Activated effector memory CD4-positive, alpha-beta T cell treated with Interleukin-2 at 50 U/mL for 16 hours (primary cell): ENCODE measurements at places on chromosomes 2 and 18.

GRCh38 chr2:9178110-9178903, 28.3 kb upstream of the ASAP2 start:
- no peak for DNase-seq

DNA sequence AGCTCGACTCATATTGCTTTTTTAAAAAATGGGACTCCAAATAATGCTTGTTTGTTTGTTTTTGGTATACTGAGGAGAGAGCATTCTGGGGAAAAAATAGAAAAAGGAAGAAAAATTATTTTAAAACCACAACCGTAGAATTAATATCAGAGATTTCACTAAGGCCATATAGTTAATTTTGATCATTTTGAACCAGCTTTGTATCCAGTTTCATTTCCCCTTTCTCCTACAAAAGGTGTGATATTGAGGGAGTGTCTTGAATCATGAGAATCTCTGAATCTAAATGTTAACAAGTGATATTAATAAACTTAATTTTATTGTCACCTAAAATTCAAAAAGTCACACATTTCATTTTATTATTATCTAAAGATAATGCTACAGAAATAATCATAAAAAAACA, 198.5 kb upstream of the GALNT5 start:
- DNase-seq, result no peak

DNA sequence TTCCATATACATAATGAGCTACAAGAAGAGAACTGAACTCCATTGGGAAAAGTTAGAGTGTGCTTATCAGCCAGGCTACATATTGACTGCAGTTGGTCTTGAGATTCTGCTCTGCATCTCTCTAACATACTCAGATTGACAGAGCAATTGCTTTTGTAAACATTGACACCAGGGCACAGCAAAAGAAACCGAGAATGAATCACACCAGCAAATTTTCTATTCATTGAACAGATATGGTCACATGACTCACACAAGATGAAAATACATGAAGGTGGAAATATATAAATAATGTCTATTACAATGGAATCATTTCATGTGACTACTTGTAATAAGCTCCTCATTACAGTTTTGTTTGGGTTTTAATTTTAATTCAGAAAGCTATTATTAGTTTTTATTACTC, 691.9 kb upstream of the TMEFF2 start:
- no peak for DNase-seq

DNA sequence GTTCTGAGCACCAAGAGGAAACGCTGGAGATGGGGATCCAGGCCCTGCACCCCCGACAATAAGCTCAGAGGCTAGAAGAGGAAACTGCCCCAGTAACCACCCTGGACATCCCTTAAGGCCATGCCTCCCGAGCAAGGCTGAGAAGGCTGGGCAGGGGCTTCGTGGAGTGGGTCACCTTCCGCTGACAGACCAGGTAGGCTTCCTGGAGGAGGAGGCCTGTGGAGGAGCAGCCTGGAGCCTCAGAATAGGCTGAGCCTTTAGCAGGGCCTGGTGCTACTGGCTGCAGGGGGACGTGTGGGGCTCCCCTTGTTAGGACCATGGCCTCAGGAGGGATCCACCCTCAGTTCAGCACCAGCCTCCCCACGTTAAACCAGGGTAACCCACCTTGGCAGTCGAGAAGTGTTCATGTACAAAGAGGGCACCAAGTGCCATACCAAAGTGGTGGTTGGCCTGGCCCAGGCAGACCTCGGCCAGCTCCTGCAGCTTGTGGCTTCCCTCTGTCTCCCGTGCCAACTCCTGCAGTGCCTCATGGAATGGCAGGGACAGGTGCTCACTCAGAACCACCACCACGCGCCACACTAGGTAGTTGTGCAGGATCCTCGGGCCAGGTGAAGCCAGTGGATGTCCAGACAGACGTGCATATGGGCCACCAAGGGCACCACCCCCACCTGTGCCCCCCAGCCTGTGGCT, 28.5 kb upstream of the ALPP start:
- DNase-seq, result no peak

GRCh38 chr18:54260396-54261072, 8.8 kb upstream of the POLI start:
- DNase-seq, result no peak

DNA sequence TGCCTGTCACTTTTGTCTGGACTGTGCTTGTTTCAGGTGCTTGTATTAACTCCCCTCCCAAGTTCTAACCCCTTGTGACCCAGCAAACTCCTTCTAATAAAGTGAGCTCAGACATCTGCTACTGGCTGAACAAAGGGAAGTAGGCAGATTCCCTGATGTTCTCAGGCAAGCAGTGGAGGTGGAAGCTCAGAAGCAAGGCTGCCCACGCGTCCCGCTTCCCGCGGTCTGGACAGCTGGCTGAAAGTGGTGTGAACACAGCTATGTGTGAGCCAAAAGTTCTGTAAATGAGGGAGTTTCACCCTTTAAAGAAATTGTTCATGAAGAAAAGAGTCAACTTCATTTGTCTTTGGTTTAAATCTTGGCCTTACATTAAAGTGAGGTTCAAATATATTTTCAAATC, 40.0 kb downstream of the NAPG start:
- DNase-seq, result no peak

- no peak for DNase-seq
Observed at GRCh38 chr18:50201476-50202018, 6.6 kb upstream of the MYO5B start.

GRCh38 chr2:233643128-233643527, 6.9 kb downstream of the UGT1A10 start:
- no peak for DNase-seq

GRCh38 chr2:11820650-11821049, 74.2 kb downstream of the LPIN1 start:
- no peak for DNase-seq

DNA sequence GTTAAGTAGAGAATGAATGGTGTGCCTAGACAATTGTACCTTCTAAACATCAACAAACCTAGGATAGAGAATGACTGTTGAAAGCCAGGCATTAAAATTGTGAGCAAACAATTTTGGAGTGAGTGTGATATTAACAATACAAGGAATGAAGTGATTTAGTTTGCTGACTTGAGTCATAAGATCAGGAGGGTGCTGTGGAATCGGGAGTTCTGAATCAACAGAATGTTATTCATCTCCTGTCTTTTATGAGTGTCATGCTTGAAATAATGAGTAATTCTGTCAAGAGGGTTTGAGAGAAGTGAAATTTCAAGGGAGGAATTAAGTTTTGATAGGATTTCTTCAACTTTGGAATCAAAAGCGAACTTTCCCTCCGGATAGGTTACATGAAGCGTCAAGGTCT, 214.4 kb upstream of the DSEL start:
- DNase-seq, result no peak

DNA sequence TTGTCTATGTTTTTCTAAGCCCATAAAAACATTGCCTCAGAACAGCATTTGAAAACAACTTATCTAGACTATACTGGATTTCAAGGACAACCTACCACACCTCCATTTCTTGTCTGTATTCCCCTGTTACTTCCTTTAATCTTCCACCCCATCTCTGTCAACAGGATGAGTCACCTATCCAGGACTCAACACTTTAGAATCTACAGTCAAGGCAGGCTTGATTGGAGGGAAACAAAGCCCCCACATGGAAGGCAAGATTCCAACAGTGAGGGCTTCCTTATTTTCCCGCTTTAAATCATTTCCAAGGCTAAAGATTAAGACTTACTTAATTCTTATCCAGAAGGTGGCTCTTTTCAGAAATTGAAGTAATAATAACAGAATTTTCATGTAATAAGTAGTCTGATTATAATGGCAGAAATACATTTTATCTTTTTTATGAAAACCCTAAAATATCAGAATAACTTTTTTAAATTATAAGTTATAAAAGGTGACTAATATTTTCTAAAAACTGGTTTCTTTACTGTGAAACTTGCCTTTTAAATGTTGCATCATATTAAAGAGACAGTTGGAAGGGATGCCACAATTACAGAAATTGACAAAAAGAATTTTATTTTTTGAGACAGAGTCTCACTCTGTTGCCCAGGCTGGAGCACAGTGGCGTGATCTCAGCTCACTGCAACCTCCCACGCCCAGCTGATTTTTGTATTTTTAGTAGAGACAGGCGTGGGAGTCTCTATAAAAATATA, 138.7 kb upstream of the CCDC150 start:
- DNase-seq, result no peak

DNA sequence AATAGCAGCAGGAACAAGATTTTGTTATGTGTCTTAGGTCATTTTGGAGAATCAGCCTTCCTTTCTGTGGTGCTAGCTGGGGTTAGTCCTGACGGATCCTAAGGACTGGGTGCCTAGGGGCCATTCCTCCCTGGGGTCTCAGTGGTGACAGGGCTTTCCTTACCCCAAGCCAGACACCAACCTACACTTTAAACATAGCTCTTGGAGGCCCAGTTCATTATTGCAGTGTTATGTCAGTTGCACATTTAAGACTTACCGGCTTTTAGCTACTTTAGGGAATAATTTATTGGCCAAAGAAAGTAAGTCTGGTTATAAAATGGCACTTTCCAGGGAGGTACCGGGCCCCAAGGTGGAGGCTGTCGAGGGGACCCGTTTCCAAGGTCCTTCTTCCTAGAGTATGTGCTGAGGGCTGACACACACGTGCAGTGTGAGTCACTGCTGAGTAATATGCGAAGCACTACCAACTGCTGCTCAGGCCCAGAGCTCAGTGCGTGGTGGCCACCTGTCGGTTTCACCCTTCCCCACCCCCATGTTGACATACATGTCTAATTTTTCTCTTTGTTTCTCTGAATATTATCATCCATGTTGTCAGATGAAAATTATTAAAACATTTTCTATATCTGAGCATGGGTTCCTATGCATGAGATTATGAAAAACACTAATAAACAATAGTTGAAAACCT, 37.0 kb upstream of the GRHL1 start:
- no peak for DNase-seq

GRCh38 chr2:27204566-27204965, 7.3 kb upstream of the ATRAID start:
- no peak for DNase-seq

- no peak for DNase-seq
Observed at GRCh38 chr2:201858281-201859184, 52.2 kb downstream of the CDK15 start.

DNA sequence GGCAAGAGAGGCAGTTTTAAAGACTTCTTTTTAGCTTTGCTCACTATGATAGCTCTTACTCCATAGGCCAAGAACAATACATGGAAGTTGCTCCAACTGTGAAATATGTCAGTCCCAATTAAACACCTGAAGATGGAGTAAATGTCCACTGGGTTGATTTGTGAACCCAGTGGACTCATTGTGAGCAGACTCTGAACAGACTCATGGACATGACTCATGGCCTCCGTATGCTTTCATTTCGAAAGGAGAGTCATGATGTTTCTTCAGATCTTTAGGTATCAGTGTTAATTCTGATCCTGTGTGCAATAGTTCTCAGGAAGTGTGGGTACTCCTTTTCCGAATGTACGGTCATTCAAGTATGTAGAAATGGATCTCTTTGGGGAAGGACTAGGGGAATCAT, 5.4 kb upstream of the CWC22 start:
- DNase-seq, result no peak

DNA sequence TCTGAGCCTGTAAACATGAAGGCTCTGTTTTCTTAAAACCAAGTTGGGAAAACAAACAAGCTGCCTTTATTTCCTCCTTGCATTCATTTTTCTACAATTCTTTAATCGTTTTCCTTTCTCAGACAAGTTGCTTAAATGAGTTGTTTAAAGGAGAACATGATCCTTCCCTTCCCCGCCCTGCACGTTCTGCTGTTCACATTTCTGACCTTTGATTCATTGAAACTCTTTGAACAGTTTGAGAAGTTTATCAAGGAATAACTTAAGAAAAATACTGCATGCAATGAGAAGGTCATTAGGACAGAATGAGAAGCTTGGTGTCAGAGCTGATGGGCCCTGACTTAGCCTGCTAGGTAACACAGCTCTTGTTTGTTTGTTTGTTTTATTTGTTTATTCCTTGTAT, 181.6 kb downstream of the PARD3B start:
- DNase-seq, result no peak

DNA sequence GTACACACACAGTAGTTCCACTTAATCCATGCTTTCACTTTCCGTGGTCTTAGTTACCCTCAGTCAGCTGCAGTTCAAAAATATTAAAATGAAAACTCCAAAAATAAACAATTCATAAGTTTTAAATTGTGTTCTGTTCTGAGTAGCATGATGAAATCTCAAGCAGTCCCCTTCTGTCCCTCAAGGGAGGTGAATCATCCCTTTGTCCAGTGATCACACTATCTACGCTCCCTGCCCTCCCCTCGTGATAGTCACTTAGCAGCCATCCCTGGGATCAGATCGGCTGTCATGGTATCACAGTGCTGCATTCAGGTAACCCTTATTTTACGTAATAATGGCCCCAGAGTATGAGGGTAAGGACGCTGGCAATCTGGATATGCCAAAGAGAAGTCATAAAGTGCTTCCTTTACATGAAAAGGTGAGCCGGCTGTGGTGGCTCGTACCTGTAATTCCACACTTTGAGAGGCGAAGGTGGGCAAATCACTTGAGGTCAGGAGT, 5.8 kb upstream of the RTN4 start:
- no peak for DNase-seq

- no peak for DNase-seq
Observed at GRCh38 chr2:33326100-33326499, 150.3 kb upstream of the RASGRP3 start.

DNA sequence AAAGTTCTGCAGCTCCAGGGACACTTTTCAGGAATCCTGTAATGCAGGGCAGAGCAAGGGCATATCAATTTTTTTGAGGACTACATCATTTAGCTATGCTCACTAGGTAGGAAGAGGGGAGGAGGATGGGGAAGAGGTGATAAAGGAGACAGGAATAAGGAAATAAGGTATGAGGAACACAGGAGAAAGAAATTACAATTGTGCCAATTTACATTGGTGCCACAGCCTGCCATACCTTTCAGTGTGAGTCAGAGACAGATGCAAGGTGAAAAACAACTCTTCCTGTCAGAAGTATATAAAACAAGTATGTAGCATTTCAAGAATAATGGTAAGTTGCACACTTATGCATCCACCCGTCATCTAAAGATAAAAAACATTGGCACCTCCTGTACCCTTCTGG, 5.4 kb upstream of the MRPS9 start:
- no peak for DNase-seq

GRCh38 chr2:48781366-48781765, 25.8 kb upstream of the LHCGR start:
- DNase-seq, result no peak

DNA sequence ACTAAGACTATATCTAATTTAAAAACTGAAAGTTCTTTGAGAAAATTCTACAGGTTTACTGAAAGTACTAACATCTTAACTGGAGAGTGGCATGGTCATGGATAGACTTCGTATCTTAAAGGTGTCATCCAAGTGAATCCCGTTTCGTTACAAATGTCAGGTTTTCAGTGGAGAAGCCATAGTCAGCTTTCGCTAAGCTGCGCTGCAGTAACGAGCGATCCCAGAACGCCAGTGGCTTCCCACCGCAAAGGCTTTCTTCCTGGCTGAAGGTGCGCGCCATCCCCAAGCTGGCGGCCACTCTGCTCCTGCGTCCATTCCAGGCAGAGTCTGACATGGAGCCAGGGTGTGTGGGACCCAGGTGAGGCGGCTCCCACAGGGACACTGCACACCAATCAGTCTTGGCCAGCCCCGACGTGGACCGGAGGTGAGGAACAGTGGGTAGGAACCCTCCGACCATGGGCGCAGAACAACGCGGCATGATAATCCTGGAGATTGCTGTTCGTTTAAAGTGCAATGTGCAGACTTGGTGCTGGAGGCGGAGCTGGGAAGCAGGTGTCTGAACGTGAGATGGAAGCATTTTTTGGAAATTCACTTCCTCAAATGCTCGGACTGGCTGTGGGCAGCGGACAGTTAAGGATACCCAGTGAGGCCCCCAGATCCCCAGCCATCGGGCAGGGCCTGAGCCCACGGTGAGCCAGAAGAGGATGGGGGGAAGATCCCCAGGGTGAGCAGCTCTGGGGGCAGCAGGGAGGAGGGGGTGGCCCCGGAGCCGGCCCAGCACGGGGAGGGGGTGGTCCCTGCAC, 27.8 kb upstream of the KCNG2 start:
- no peak for DNase-seq
